ENCODE measurements at places on chromosomes 5 and 9.

GRCh38 chr5:3186736-3187405, 408.8 kb upstream of the IRX1 start:
- DNase-seq: no peak

DNA sequence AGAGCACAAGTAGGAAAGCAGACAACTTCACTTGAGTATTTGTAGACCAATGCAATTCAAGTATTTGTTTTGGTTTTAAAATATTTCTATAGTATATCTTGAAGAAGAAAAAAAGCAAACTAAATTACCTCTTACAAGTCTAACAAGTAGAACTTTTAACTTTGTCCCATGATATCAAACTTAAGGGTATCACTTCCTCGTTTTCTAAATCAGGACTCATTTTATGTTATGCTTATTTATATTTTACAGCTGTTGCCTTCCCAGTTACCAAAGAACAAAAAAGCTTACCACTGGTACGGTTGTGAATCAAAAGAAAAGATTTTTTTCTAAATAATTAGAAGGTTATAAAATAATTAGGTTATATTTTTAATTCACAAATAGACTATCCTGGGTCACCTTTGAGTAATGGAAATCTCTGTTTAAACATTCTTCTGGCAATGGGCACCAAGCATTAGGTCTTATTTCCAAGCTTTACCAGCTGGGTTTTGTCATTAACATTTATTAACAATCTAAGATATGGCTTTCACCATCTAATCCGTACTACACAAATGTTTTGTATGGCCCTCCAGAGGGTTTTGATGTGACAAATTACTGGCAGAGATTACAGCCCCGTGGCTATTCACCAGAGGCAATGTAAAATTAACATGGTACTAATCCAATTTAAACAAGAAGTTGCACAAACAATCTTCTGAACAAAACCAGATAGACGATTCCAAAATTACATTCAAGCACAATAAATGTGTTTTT, 63.6 kb downstream of the CEP120 start:
- no peak for DNase-seq

- no peak for DNase-seq
These were observed 26.9 kb downstream of the TMEFF1 start for GRCh38 chr9:100499866-100500265.

- no peak for DNase-seq
These were observed 28.4 kb downstream of the PAPPA start for GRCh38 chr9:116181853-116182610.

DNA sequence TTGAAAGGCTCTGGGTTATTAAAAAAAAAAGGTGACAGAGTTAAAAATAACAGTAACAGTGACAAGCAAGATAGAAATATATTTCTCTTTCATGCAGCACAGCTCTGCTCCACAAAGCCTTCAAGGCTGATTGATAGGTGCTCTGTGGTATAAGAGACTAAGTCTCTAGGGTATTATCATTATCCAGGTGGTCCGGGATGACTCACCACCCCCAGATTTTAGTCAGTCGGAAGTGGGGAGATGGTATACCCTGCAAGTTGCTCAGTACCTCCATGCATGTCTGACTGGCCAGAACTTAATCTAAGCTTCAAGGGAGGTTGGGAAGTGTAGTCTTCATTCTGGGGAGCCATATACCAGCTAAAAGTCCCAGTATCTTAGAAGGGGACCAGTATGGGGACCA, 76.1 kb downstream of the SLC1A3 start:
- DNase-seq: no peak

DNA sequence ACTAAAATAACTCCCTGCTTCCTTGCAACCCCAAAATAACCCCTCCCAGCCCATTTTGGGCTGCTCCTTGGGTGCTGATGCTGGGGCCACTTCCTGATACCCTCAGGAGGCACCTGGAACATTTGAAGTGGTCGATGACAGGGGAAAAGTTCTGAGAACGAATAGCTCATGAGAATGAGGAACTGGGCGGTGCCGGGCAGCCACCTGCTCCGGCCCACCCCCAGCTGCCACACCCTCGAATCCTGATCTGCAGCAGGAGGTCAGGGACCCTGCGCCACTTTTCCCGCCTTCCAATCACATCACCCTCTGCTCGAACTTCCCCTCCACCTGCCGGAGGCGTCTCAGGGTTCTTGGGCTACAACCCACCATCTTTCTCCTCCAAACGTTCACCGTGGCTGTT, 19.7 kb downstream of the HRH2 start:
- DNase-seq: no peak

- DNase-seq: no peak
These were observed 139.2 kb upstream of the SMARCA2 start for GRCh38 chr9:1875921-1876448.

DNA sequence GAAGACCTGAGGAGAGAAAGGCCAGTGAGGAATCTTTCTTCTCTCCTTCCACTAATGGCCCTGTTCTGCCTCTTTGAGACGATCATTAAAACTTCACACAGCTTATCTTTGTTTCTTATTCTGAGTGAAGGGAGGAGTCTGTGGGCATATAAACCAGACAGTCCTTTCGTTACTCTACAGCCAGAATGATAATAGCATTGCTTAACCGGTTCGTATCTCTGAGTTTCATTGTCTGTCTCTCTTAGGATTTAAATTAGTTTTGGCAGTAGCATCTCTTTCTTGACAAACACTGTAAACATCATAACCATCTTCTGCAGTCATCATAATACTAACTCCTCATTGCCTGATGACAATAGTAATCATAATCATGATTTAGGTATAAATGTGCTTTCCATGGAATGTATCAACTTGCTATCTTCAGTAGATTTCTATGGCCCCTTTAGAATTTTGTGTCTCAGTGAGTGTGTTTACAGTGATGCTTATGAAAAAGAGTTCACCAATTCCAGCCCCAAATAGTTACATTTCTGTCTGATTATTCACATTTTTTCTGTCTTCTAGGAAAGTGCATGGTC, 618.8 kb upstream of the KLF4 start:
- no peak for DNase-seq
